Bronchial epithelial cell (primary cell): ENCODE measurements at places on chromosomes 2 and 18. TPM values are rescaled to one million over a fixed set of nuclear protein-coding genes. Genes with fewer than 3 reads are reported as not detected.

The ICOS gene
- total RNA-seq = not detected in 2 replicates

The RPRD1A gene
- total RNA-seq = 77.1 and 82.6 TPM in 2 replicates

The AMER3 gene
- under 0.01 TPM in 1 of 2 replicates, not detected in the other for total RNA-seq

The HAAO gene
- total RNA-seq = 0.38 TPM in 1 of 2 replicates, not detected in the other

The IL36RN gene
- 1.1 and 1.9 TPM in 2 replicates for total RNA-seq

The DAPL1 gene
- total RNA-seq = 1.0 TPM in 1 of 2 replicates, not detected in the other

The ABCG5 gene
- total RNA-seq = not detected in 2 replicates

The HES6 gene
- total RNA-seq = 36.1 and 44.3 TPM in 2 replicates

The SERPINB4 gene
- total RNA-seq = 0.26 and 15.7 TPM in 2 replicates

The WNT10A gene
- total RNA-seq = 2.3 and 2.4 TPM in 2 replicates

The DSC1 gene
- 0.38 TPM in 1 of 2 replicates, not detected in the other for total RNA-seq

The ZNF385B gene
- not detected in 2 replicates for total RNA-seq
